ENCODE measurements at places on chromosomes 4 and X. TPM values are rescaled to one million over a fixed set of nuclear protein-coding genes. Genes with fewer than 3 reads are reported as not detected.

- H3K27ac ChIP-seq, result no peak overlapping the region
- no peak for DNase-seq
- no peaks in the 10 kb centered on the region for H3K36me3 ChIP-seq
- no peaks in the 10 kb centered on the region for H3K4me1 ChIP-seq
Measured at GRCh38 chrX:132877954-132878536, 80.4 kb downstream of the HS6ST2 start.

DNA sequence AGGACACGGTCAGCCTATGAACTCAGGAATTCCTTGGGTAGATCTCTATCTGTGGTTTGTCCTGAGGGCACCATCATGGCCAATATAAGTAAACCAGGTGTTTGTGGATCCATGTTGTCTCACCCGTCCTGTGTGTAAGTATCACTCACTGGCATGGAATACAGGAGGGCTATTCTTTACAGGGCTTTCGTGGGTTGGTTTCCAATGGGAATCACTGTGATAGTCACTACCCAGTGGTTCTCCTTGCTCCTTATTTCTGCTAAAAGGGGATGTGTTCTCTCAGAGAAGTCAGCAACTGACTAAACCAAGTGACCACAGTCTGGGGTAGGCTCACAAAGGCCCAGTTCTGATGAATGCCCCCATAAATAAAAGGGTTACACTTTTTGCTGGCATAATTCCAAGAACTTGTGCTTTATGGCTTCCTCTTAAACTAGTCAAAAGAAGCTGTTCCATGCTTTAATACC lies 236.7 kb upstream of the JADE1 start:
- H3K27ac ChIP-seq, result no peak overlapping the region
- no peak for DNase-seq
- H3K27me3 ChIP-seq, result no peaks in the 10 kb centered on the region

DNA sequence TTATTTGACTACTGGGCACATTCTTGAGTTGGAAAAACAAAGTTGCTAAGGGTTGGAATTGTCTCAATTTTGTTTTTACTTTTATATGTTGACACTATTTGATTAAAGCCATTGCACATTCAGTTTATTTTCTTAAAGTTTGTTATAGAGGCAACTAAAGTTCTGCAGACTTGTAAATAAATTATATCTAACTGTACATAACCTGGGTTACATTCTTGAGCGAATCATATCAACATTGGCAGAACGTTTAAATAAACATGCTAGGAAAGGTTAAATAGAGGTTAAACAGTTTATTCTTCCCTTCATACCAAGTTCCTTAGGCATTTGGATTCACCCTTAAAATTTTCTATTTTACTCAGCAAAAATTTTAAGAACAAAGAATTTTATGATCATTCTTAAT lies 74.5 kb downstream of the UCHL1 start:
- H3K27ac ChIP-seq, result no peak overlapping the region
- H3K4me1 ChIP-seq, result no peaks in the 10 kb centered on the region
- no peaks in the 10 kb centered on the region for H3K27me3 ChIP-seq
- H3K36me3 ChIP-seq, result no peaks in the 10 kb centered on the region
- DNase-seq, result no peak
- no peak overlapping the region for H3K4me3 ChIP-seq

Gene FOXP3
- not detected for total RNA-seq

GRCh38 chr4:48102303-48102702 lies 31.7 kb downstream of the TXK start:
- no peaks in the 10 kb centered on the region for H3K36me3 ChIP-seq
- no peak overlapping the region for H3K4me3 ChIP-seq
- H3K27ac ChIP-seq, result no peak overlapping the region
- no peak for DNase-seq
- H3K4me1 ChIP-seq, result no peaks in the 10 kb centered on the region

- no peak overlapping the region for H3K27ac ChIP-seq
- no peaks in the 10 kb centered on the region for H3K36me3 ChIP-seq
- no peak overlapping the region for H3K4me3 ChIP-seq
- H3K4me1 ChIP-seq, result peaks cover 3% of the 10 kb centered on the region
- DNase-seq, result no peak
- no peaks in the 10 kb centered on the region for H3K27me3 ChIP-seq
Measured at GRCh38 chrX:9414416-9414815, 50.4 kb upstream of the TBL1X start.
